ENCODE measurements at places on chromosomes 7 and 10.

DNA sequence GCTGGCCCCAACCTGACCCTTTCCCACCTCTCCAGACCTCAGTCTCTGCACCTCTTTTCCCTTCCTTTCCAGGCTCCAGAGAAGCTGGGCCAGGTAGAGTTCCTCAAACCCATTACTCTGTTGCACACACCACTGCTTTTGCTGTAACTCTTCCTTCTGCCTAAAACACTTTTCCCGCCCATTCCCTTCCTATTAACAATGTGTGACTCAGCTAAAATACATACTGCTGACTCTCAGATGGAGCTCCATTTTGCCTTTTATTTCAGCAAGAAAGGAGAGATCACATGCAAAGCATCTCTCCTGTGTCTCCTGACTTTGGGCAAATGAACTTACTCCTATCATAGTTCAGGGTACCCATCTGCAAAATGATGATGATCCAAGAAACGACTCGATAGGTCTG is 201.0 kb downstream of the CALN1 start:
- no peak for DNase-seq

- no peak for DNase-seq
Measured at GRCh38 chr7:78316110-78316509, 517.5 kb downstream of the PHTF2 start.

- no peak for DNase-seq
Measured at GRCh38 chr10:44233561-44234482, 151.1 kb downstream of the CXCL12 start.

DNA sequence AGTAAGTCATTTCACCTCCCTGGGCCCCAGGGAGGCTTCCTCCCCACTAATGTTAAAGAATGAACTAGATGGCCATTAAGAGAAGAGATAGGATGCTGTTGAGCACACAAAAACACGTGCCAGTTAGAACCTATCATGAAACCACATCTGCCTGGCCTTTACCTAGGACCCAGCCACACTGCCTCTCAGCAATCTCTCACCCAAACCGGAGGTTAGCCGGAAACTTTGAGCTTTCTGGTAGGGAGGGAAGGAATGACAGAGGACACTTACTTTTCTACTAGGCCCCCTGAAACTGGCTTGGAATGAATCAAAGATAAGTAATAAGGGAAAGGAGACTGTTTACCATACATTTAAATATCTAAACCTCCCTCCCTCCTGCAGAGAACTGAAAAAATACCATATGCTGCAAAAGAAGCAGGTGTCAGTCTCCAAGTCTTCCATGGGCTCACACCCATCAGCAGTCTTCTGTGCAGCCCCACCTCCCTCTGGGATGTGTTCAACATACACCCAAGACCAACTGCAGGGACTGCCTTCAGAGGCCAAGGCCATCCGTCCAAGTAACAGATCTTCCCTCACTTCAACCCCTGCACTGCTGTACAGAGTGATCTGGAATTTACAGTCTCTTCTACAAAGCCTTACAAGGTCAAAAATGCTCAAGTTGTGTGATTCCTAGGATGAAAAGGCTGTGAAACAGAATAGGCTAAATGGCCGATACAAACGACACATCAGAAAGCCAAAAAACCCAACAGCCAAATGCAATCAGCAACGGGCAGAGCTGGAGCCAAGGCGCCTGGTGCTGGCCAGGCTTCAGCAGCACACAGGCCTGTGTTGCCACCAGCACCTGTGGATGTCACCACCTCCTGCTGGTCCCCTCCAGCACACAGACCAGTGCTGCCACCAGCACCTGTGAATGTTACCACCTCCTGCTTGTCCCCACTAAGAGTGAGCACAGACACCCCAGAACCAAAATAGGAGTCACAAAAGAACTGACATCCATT is 42.4 kb downstream of the SORBS1 start:
- no peak for DNase-seq

- no peak for DNase-seq
Measured at GRCh38 chr10:28075424-28075823, 76.5 kb upstream of the ODAD2 start.

GRCh38 chr7:99011341-99011705 is 132.6 kb downstream of the SMURF1 start:
- no peak for DNase-seq

- DNase-seq, result no peak
Measured at GRCh38 chr10:74645692-74646091, 180.7 kb upstream of the KAT6B start.

DNA sequence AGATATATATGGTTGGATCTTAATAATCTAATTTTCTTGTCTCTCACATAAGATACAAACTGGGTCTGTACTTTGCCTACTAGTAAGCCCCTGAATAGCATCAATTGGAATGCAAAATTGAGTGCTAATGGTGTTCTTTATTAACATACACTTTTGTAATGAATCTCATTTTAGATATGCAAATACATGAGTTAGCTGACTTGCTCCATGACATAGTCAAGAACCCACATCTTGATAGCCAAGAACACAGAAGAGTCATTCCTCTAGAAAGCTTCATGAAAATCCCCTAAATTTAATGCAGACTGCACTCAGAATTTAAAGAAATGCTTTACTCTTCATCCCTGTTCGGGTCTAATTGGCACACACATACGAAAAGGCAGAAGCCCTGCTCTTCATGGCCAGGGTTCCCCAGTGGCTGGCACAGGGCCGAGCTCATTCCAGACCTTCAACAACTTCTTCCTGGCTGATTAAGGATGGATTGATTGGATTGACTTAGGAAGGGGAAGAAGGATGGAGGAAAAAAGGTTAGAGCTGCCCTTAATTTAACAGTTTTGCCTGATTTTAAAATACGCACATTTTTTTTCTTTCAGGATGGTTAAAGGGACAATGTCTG is 431.1 kb upstream of the KLF6 start:
- DNase-seq, result no peak

DNA sequence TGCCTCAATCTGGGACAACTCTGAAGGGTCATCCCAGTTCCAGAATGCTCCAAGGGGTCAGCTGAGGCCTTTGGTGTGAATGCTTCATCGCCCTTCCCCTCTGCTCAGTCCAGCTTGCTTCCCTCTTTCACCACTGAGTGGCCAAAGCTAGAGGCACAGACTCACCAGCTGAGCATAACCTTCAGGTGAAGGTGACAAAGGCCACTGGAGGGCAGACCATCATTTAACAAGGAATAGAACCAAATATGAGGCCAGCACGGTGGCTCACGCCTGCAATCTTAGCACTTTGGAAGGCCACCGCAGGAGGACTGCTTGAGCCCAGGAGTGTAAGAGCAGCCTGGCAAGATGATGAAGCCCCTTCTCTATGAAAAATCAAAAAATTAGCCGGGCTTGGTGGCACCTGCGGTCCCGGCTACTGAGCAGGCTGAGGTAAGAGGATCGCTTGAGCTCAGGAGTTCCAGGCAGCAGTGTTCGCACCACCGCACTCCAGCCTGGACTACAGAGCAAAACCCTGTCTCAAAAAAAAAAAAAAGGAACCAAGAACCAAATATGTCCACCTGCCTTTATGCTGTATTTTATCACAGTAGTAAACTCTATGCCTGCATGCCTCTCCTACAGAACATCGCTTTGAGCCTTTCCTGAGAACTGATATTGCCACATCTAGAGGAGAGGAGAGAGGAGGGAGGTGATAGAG is 13.4 kb downstream of the PRKAG2 start:
- DNase-seq, result no peak

- DNase-seq, result no peak
Measured at GRCh38 chr10:48461623-48462481, 143.0 kb downstream of the ARHGAP22 start.

DNA sequence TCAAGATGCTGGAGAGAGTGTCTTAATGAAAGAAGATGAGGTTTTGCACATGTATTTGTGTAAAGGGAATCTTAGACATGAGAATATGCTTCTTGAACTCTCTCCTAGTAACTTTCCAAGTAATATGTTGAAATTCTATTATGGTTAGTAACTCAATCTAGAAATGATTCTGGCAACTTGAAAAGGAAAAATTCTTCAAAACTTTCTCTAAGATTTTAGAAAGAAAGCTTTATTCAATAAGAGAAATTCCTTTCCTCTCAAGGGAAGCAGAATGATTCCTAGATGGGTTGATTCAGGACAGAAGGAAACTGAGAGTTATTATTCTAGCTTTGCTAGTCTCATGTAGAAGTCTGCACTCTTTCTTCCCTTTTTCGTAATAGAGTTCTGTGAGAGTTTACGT is 364.3 kb upstream of the PLXDC2 start:
- no peak for DNase-seq

GRCh38 chr10:79476645-79477044 is 31.2 kb upstream of the ZCCHC24 start:
- DNase-seq, result no peak
